ENCODE measurements at places on chromosomes 16 and 17.

DNA sequence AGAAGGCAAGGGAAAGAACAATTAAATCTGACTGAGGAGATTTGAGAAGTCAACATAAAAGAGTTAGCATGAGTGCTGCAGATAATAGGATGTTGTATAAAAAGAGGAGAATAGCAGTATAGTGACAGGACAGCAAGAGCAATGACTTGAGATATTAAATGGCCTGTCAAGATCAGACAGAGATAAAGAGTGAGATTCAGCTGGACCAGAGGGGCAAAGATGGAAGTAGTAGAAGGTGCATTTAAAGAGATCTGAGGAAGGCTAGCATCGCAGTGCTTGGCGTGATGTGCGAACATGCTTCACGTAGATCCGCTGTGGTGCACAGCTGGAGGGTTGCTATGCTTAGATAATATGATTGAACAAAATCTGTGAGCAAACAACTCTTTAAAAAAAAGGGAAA lies 1422.6 kb upstream of the CDH8 start:
- no peak for DNase-seq

DNA sequence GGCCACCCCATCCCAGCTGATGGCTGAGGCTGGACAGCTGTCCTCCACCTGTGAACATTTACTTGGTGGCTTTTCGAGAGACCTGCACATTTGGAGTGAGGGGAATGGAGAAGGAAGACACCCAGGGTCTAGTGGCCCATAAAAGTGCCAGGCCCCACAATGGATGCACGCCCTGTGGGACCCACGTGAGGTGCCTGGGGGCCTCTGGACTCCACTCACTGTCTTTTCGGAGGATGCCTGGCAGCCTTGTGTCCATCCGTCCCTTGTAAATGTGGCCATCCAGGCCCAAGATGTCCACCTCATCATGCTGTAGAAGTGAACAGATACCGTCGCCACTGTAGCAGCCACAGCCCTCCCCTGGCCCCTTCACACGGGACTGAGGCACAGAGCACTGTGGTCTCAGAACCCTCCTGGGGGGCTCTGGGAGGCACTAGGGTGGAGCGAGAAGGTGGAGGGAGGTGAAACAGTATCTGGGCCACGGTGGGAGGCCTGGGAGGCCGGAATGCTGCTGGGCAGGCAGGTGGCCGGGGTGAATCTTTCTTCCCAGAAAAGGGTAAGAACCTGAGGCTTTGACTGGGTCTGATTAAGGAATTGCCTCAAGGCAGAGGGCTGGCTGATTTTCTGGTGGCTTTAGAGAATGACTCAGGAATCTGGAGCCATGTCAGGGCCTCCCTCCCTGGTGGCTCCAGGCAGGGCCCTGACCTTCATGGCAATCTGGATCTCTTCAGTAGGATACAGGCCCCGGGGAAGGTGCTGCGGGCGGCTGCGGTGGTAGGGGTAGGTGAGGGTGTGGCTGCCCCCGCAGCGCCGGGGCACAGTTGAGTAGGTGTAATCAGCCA lies 11.5 kb downstream of the UBALD2 start:
- DNase-seq = no peak

DNA sequence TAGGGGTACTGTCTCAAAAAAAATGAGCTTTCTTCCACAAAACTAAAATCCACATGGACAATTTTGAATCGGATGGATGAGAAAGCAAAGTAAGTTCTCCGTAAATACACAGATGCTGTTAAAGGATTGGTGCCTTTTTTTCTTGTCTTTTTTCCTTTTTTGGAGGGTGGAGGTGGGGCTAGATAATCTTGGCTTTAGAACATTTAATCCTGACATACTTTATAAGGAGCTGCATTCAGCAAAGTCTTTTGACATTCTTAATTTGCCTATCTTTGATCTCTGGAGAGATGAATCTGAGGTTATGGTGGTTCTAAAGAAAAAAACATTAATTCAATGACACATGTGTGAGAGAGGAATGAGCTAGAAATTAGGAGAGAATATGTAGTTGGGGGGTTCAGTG lies 312.3 kb upstream of the KCNJ16 start:
- DNase-seq = no peak

DNA sequence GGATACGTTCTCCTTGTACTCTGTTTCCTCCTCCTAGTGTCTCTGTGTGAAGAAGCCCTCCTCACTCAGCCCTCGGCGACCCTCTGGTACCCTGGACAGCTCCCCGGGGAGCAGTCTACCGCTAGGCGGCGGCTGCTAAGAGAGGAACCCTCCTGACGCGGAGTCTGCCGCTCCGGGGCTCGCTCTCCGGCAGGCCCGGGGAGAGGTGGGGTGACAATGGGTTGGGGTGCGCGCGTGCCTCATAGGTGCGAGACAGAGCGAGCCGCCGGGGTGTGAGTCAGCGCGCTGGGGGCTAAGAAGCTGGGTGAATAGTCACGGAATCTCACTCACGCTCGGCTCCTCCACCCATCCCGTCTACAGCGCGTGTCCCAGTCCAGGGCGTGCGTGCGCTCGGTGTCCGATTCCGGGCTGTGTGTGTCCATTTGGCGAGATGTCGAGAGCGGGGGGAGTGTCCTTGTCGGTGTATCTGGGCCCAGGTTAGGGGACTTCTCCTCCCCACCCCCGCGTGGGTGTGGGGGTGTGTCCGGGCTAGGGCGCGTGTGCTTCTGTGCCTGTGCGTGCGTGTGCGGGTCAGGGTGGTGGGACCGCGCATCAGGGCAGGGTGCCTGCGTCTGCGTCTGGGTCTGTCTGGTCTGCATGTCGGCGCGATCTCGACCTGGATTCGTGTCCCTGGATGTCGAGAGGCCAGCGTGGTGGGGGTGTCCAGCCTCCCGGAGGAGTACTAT lies 577 bp upstream of the HS3ST2 start:
- no peak for DNase-seq

GRCh38 chr16:17084130-17084529 lies 386.6 kb downstream of the XYLT1 start:
- DNase-seq = no peak

GRCh38 chr17:29618272-29619065 lies 4.2 kb downstream of the CORO6 start:
- DNase-seq = no peak

- no peak for DNase-seq
Observed at GRCh38 chr16:59356144-59356543, 622.0 kb upstream of the GOT2 start.

DNA sequence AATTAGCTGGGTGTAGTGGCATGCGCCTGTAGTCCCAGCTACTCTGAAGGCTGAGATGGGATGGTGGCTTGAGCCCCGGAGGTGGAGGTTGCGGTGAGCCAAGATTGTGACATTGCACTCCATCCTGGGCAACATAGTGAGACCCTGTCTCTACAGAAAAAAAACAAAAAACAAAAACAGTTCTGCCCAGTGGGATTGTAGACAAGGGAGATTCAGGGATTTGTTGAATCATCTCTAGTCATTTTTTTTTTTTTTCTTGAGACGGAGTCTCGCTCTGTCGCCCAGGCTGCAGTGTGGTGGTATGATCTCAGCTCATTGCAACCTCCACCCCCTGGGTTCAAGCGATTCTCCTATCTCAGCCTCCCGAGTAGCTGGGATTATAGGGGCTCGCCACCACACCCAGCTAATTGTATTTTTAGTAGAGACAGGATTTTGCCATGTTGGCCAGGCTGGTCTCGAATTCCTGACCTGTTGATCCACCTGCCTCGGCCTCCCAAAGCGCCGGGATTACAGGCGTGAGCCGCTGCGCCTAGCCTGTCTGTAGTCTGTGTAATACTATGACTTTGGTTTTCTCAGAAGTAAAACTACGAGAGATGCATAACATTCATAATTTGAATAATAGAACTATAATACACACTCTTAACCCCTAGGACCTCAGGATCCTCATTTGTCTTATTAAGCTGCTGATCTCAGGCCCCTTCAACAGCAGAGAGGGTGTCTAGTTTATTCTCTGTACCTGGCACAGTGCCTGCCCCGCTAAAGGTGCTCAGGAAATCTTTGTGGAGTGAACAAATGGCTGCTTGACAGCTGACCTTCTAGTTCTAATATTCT lies 1.4 kb downstream of the TEN1 start:
- DNase-seq = no peak

DNA sequence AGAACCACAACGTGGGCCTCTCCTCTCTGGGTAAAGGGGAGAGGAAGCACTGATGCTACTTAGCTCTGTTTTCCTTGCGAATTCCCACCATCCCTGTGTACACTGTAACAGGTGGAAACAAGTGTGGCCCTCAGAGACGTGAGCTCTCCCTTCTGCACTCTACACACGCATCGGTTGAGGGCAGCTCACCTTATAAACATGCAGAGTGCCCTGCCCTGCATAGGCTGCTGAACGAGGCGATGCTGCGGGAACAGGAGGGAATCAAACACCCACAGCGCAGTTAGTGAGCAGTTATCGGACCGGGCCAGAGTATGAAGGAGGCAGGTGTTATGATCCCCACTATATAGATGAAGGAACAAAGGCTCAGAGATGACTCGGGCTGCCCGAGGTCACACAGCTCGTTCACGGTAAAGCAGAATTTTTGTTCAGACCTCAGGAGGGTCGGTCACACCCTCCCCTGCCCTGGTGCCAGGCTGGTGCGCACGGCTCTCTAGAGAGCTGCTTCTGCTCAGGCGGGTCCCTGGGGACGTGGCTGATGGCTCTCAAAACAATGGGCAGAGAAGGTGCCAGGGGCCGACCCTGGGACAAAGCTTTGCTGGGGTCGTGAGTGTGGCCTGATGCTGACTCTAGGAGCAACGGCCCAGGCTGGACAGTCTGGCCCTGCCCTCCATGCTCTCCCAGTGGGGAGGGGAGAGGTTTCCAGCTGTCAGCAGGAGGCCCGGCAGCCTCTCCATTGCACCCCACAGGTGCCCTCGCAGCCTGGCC lies 68.5 kb downstream of the RPH3AL start:
- DNase-seq = no peak

DNA sequence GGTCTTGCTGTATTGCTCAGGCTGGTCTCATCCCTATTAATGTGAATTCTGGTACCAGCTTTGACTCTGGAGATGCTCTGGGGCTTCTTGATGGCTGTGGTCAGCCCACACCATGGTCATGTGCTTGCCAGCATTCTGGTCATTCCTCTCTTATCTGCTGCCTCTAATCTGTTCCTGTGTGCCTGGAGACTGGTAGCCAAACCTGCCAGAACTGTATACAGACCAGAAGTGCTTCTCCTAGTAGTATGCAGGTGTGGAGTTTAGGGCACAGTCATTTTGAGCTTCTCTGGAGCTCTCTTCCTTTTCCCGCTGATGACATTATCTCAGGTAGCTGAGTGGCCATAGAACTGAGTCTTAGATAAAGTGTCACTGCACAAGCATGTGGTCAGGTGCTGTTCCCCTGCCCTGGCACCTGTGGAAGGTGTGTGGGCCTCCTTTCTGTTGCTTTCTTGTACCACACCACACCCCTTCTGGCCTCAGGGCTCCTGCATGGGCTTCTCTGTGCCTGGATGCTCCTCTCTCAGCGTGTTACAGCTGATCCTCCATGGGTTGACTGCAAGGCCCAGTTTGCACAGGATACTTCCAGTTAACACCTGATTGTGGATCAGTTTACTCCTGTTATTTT lies 162.7 kb downstream of the SPECC1 start:
- no peak for DNase-seq

DNA sequence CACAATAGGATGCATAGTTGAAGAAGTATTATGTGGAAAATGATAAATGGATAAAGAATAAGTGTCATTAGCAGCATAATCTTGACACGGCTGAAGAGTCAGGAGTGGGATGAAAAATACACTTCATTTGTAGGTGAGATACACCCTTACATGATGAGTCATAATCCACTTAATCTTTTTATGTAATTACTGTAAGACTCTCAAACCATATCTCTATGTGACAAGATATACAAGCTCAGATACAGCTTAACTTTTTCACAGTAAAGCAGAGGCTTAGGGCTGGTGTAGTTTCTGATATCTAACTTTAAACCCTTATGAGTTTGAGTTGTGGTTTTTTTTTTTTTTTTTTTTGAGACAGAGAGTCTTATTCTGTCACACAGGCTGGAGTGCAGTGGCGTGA lies 101.2 kb downstream of the FTO start:
- DNase-seq = no peak

DNA sequence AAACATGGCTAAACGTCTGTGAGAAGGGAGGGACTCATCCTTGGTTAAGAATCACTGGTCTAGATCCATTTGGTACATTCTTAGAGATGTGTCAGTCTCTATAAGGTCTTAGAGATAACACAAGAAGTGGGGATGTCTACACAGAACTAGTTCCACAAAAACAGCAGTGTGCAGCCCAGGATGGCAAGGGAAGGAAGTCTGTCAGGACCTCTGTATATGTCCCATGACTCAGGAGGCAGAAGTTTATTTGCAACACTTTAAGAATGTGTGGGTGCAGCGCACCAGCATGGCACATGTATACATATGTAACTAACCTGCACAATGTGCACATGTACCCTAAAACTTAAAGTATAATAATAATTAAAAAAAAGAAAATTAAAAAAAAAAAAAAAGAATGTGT lies 548.5 kb upstream of the SOX9 start:
- no peak for DNase-seq
